Epithelial cell of proximal tubule (primary cell): ENCODE measurements at places on chromosomes 16 and 17. TPM values are rescaled to one million over a fixed set of nuclear protein-coding genes. Genes with fewer than 3 reads are reported as not detected.

The TP53TG3C gene
- total RNA-seq, result not detected in 2 replicates

The CHST6 gene
- 2.2 and 3.0 TPM in 2 replicates for total RNA-seq

The TTYH2 gene
- 0.29 and 1.2 TPM in 2 replicates for total RNA-seq

The GSPT1 gene
- total RNA-seq, result 87.3 and 145 TPM in 2 replicates

The MEIOC gene
- 7.1 and 9.8 TPM in 2 replicates for total RNA-seq
